ENCODE measurements at places on chromosomes 7 and 10.

DNA sequence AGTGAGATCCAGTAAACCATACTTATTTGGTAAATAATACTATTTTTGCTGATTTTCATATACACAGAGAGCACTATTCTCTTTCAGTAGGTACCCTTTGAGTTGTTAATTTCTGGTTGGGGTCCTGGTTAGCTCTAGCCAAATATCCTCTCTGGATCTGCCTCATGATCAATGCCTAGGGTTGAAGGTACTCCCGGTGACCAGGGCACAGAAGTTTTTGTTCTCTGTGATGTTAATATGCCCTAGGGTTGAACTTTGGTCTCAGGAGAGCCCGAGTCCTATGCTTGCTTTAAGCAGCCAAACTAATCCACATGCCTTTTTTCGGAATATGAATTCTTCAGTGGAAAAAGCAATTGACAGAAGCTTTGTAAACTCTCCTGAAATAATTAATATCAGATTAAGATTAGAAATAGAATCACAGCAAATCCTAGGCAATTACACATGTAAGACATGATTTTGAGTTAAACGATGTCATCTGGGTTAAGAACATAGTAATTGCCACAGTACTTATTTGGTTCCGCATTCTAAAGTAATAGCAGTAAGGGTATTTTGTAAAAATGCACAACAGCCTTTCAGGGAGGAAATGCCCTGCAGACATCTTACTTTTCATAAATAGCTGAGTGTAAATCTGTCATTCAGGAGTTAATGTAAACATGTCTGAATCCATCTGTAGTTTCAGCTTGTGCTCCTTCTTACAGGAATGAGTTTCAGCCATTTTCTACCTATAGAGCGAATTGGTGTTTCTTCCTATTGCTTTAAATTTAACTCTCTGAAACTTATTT lies 10.1 kb downstream of the CHN2 start:
- no peak for DNase-seq

DNA sequence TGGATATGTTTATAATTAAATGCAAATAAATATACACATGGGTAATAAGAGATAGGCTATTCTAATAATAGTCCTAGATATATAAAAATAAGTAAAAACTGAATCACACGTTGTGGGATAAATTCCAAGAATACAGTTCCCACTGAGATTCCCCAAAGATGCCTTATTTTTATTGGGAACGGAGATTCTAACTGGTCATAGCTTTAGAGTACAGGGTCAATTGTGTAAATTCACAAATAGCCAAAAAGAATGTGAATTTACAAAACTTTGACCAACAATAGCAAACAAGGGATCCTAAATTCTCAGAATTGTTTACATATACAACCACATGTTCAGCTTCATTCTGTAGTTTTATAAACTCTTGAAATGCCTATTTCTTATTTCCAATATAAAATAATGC lies 65.0 kb downstream of the VSTM4 start:
- no peak for DNase-seq

DNA sequence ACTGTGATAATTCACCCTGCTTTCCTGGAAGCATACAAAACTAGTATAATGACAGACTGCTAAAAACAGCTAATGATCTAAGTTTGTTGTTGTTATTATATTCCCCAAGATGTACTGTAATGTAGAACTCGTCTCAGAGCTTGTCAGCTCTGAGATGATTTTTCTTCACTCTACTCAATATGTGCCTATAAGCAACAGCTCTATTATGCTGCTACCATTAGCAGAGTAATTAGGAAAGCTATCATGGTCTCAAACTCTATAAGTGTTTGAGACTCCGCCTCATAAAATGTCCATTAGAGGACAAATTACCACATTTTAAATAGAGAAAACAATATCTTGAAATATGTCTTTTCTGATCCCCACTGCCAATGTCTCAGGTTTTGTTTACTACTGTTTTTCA lies 476.5 kb upstream of the PCDH15 start:
- DNase-seq, result peak; percentile 67

DNA sequence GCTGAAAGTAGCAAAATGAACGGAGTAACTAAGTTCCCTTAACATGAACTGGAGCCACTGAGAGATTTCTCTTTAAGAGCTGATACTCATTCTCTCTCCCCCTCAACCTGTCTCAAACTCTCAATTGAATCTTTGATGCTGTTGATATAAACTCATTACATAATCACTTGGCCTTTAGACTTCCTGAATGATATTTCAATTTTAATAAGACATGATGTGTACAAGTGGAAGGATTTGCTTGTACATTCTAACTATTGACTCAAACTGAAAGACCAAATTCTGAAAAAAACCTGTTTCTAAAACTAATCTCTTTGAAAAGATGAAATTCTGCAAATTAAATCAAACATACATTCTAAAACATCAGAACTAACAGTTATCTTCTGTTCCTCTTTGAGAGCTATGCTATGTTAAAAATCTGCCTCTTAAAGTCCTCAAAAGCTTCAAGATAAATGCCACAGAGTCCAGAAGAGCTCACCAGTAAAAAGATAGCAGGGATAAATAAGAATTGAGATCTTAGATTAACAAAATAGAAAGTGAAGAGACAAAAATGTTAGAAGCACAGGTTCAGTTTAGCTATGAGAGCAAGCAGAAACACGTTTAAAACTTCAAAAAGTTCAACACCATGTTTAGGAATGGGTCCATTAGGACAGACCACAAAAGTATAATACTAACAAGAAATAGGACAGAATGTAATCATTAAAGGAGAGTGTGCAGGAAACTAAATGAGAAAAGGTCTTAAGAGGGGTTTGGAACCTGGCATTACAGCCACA lies 46.1 kb downstream of the TNPO3 start:
- no peak for DNase-seq

DNA sequence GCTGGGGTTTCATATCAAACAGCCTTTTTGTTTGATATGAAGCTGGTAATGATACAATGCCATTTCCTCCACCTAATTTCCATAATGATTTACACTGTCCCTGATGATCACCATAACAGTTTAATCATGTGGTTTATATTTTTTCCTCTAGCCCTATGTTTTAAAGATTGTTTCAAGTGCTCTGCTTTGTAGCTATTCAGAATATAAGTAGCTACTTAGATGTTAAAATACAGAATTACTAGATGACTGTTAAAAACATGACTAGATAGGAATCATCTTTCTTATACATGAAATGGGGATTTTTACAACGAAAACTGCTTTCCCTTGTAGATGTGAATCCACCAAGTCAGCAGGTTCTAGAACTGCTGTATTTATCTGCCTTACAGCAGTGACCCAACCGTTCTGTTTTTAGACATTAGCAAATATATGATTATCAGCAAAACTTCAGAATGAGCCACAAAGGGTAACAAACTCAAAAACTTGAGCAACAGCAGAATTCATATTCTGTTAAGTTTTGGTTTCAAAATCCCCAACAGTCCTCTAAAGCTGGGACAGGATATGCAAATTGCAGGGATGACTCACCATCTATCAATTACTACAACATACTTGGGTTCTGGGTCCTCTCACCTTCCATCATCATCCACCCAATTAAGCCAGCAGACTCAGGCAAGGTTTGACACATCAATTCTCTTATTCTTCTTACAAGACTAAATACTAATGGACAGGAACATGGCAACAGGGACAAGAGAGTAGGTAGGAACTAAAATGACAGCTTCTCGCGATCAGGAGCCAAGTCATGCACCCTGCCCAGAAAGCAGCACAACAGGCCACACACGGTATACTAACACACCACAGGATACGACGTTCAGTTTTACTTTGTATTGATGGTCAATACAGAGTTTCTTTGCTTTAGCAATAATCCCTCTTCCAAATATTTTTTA lies 83.9 kb downstream of the PIP4K2A start:
- DNase-seq, result no peak

GRCh38 chr10:118330295-118331076 lies 11.6 kb downstream of the FAM204A start:
- no peak for DNase-seq

DNA sequence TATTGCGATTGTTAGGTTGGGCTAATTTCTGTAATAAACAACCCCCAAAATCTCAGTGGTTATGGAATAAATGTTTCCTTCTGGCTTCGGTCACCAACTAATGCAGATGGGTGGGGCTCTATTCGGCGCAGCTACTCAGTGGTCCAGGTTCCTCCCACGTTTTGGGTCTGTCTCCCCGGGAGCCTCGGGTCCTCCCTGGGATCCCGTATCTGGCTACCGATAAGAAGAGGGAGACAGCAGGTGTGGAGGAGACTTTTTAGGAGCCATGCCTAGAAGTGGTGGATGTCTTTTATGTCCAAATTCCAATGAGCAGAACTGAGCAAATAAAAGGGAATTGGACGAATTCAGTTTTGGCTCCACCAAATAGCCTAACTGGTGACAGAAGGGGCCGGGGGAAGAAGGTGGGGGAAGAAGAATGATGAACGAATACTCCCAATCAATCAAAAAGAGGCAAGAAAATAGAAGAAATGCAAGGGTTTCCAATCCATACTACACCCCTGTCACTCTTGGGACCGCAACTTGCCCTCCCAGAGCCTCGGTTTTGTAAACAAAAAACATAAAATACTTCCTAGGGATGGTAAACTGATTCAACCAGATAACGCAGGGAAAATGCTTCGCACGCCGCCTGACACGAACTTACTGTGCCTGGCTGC lies 498 bp upstream of the C10orf53 start:
- no peak for DNase-seq

GRCh38 chr7:155685070-155685790 lies 40.8 kb downstream of the RBM33 start:
- DNase-seq, result no peak

DNA sequence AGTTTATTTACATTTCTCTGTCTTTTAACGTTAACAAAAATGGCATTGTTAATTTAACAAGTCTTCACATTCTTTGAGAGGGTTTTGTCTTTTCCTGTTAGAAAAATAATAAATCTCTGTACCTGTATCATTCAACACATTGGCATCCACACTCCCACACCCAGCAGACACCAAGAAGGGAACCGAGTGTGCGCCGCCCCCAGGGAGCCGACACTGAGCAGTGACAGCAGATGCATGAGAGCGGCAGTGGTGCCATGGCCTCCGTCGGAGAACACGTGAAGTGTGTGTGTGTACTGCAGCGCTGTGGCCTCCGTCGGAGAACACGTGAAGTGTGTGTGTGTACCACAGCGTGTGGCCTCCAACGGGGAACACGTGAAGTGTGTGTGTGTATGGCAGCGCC lies 63.3 kb downstream of the DYNC2I1 start:
- no peak for DNase-seq

- no peak for DNase-seq
Measured at GRCh38 chr7:1029637-1030443, 14.5 kb upstream of the GPR146 start.

- no peak for DNase-seq
Measured at GRCh38 chr7:96118449-96119001, 203.4 kb downstream of the SLC25A13 start.

DNA sequence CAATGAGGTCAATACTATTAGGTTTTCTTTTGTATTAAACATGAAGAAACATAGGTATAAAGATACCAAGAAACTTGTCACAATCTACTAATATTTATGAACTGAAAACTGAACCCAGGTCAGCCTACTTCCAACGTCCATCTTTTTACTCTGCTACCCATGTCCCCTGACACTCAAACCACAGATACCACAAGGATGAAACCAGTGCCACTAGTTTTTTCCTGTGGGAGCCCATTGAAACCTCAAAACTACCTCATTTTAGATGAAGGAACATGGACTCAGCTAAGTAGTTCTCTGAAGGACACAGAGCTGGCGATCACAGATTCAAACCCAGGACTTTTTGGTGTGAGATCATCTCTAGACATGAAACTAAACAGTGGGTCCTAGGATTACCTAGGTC lies 6.8 kb downstream of the TET1 start:
- DNase-seq, result no peak

GRCh38 chr7:739983-740942 lies 13.2 kb upstream of the PRKAR1B start:
- DNase-seq, result no peak

DNA sequence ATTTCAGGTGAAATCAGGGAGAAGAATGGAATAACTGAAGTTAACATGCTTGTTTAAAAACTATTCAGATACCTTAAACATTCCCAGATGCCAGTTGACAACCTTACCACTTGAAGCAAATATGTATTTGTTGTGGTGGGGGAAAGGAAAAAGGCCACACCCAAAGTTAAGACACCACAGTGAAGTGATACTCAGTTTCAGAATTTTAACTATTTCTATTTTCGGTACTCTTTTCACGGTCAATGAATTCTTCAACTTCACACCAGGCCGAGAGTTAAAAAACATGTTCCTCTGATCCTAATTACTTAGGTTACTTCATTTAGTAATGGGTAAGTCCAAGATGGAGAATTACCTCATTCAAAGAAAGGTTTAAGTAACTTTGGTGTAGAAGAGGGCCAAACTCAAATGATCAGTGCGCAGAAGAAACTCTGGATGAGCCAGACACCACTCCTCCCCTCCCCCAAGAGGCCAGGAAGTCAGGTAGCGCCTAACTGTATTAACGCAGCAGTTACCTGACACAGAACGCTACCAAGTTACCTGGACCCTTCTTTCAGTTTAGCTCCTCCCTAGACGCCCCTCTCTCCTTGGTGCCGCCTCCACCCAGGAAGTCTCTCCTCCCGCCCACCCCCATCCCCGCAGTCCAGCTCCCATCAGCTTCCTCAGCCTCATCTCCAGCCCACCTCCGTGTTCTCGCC lies 700 bp downstream of the MTPN start:
- peak; percentile 38 for DNase-seq

- DNase-seq, result no peak
Measured at GRCh38 chr7:114842551-114843065, 79.3 kb upstream of the MDFIC start.

DNA sequence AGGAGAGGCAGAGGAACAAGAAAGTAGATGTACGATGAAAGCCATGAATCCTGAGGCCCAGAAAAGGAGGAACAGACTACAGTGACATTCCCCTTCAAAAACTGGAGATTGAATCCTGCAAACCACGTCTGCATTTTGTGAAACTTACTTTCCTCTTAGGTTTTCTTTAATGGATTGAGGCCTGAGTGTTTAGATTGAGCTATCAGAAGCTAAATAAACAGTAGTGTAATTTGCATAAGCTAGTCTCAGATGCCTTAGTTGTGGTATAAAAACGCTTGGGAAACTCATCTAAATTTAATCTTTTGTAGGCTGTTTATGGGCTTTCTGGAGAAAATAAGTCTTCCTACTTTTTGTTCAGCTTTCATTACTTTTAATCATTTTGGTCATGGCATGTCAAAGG lies 94.8 kb upstream of the HDAC9 start:
- no peak for DNase-seq

- peak; percentile 67 for DNase-seq
Measured at GRCh38 chr7:106166651-106167342, 54.7 kb upstream of the SYPL1 start.

- DNase-seq, result no peak
Measured at GRCh38 chr7:144113651-144114050, 4.3 kb downstream of the OR2A2 start.

GRCh38 chr7:27100694-27101170 lies 1.8 kb downstream of the HOXA2 start:
- no peak for DNase-seq

DNA sequence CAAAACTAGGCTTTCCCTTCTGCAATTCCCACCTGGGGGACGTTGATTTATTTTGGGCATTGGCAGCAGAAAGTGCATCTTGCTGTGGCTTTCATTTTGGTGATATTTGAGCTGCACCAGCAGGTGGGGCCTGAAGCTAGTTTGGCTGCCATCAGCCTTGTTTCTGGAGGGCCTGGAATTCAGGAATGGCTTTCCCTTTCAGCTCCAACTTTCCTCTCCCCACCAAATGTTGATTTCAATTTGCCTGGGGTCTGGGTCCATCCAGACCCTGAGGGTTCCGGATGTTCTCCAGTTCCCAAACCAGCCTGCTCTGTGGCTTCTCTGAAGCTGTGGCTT lies 640.4 kb downstream of the TYW1 start:
- peak; percentile 6 for DNase-seq

Measured in NCI-H1105 treated with DMSO at 0.1 percent for 48 hours (cell line).